Common myeloid progenitor, CD34-positive (primary cell): ENCODE measurements at places on chromosomes 16 and 17.

GRCh38 chr16:21719283-21719682, 55.5 kb downstream of the OTOA start:
- no peak for DNase-seq

DNA sequence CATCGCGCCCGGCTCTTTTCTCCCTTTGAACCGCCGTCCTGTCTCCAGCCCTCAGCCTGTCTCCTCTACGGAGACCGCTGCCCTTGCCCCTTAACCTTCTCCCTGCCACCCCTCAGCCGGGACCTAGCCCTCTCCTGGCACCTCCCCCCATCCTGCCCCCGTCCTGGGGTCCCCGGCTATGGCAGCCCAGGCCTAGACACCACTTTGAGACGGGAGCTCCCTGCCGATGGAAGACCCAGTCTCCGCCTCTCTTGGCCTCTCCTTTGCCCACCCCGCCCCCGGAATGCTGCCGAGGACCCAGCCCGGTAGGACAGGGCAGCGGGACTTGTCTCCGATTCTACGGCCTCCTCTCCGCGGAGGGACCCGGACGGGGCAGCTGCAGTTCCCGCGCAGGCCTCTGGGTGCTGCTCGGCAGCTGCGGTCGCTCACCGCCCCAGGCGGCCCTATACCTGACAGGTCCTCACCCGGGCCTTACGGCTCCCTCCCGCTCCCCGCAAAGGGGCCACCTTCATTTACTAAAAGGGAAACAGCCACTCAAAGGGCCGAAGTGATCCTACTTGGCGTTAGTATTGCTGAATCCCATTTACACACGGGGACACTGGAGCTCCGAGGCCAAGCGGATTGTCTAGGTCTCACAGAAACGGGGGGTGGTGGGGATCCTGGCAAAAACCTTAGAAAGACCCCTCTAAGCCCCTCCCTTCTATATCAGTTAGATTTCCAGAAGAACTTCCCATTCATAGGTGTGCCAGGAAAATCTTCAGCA, 32.6 kb upstream of the TAC4 start:
- DNase-seq: peak; percentile 72

- DNase-seq: no peak
Measured at GRCh38 chr17:5557485-5557884, 26.8 kb downstream of the NLRP1 start.

DNA sequence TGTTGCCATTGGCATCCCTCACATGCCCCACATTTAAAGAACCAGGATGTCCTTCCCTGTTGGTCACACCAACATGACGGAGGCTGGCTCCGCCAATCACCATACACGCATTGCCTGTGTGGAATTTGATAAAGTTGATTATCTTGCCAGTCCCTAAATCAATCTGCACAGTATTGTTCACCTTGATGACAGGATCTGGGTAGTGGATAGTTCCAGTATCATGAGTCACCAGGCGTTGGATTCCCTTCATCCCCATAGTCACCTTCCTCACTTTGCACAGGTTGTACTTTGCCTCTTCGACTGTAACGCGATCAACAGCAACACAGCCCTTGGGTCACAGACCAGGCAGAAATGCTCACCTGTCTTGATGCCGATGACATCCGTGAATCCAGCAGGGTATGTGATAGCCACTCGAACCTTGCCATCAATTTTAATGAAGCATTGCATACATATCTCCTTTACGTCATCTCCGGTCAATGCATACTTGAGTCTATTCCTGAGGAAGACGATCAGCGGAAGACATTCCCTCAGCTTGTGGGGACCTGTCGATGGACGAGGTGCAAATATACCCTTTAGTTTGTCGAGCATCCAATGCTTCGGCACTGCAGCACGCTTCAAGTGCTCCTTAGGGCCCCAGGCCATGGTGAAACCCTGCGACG, 14.2 kb downstream of the CTRB2 start:
- DNase-seq: no peak

- no peak for DNase-seq
Measured at GRCh38 chr16:81655469-81656162, 123.5 kb upstream of the PLCG2 start.

GRCh38 chr17:13273806-13274205, 256.0 kb upstream of the ELAC2 start:
- DNase-seq: no peak

DNA sequence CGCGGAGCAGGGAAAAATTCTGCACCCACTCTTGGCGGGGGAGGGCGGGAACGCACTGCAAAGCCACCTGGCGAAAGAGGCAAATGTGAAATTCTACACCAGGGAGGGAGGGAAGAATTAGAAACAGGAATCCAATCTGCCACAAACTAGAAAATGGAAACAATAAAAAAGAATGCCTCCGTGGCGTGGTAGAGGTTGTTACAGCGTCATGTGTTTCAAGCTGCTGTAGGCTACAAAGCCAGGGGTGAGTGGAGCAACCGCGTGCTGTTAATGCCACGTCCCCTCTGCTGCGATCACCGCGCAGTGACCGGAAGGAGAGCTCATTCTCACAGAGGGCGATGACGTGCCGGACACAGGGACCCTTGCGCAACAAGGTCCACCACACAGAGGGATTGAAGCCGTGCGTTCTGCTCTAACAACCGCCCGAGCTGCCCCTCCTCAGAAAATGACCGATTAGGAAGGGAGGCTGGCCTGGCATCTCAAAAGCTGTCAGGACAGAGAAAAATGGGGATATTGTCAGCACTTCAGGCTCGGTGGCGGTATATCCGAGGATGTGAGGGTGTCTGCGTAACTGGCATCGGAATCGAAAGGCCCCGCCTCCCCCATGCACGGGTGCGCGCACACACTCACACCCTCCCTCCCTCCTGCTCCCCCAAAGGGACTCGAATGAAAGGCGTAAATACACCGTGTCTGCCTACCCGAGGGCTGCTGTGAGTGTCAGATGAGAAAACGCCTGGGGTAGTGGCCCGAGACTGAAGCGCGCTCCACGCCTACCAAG, 70.8 kb upstream of the TNRC6C start:
- DNase-seq: peak; percentile 75
